ENCODE measurements at places on chromosomes 16 and 17. TPM values are rescaled to one million over a fixed set of nuclear protein-coding genes. Genes with fewer than 3 reads are reported as not detected.

ARL16 gene
- 19.2 TPM for total RNA-seq

SOST gene
- not detected for total RNA-seq

USP22 gene
- 183 TPM for total RNA-seq

CES3 gene
- 0.80 TPM for total RNA-seq

MRTFB gene
- 12.4 TPM for total RNA-seq

Measured in activated naive CD8-positive, alpha-beta T cell treated with anti-CD3 and anti-CD28 coated beads for 36 hours (primary cell).